ENCODE measurements at places on chromosomes 1 and 21.

DNA sequence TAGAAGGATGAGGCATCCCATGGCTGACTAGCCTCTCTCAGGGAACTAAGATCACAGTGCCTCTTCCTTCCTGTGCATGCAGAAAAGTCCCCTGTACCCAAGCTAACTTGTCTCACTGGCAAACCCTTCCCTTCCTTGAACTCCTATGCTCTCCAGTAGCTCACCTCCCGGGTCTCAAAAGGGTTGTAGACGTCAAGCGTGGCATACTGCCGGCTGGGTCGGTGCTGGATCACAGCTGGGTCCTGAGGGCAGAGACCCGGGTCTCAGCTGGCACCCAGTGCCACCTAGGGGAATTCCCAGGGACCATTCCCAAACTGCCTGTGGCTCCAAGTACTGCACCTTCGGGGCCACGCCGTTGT, 688 bp downstream of the SCAMP3 start:
- no peak for DNase-seq

DNA sequence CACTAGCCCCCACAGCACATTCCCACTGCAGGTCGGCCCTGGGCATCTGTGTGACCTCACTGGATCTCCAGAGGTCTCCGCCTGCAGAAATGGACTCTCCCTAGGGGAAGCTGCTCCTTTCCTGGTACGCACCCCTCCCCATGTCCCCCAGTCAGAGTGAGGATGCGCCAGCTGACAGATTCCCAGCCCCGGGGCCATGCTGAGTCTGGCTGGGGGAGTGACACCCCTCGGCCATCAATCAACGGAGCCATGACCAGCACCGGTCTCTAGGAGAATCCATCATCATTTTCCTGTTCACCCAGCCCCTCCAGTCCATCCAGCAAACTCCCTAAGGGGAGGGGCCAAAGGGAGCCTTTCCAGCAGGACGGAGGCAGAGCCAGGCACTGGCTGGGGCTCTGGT, 68.7 kb upstream of the PAX7 start:
- no peak for DNase-seq

GRCh38 chr1:238340989-238341388, 450.3 kb upstream of the ZP4 start:
- no peak for DNase-seq

DNA sequence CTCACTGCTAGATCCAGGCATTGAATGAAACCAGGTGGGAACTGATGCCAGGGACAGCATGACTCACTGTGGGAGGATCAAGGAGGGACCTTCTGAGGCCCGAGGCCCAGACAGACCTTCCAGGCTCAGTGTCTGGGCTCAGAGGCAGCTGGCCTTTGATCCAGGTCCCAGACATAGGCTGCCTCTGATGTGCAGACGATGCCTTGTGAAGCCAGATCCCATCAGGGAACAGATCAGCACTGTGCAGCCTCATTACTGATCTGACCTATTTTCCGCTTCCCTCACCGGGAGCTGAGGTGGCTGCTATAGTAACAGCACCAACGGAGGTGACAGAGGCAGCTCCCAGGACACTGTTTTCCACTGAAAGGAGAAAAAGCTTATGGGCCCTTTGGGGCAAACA, 399.5 kb downstream of the MATN1 start:
- DNase-seq, result peak; percentile 82

DNA sequence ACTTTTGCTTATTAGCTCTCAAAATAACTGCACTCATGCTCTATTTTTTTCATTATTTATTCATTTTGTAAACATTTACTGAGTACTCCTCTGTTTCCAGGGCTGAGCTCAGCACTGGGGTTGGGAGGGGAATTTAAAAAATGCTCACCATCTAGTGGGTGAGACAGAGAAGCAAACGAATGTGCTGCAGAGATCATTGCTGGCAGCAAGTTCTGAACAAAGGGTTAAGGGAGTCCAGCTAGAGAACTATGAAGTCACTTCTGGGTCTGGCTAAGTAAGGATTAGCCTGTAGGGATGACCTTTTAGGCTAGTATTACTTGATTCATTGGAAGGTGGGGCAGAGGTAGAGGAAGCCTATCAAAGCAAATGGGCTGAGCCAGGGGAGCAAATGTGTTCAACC, 99.1 kb upstream of the ZNF644 start:
- DNase-seq, result no peak

- DNase-seq, result no peak
These were observed 6.4 kb upstream of the TACSTD2 start for GRCh38 chr1:58583496-58583895.

GRCh38 chr1:32681509-32681908, 21.1 kb downstream of the SYNC start:
- no peak for DNase-seq

DNA sequence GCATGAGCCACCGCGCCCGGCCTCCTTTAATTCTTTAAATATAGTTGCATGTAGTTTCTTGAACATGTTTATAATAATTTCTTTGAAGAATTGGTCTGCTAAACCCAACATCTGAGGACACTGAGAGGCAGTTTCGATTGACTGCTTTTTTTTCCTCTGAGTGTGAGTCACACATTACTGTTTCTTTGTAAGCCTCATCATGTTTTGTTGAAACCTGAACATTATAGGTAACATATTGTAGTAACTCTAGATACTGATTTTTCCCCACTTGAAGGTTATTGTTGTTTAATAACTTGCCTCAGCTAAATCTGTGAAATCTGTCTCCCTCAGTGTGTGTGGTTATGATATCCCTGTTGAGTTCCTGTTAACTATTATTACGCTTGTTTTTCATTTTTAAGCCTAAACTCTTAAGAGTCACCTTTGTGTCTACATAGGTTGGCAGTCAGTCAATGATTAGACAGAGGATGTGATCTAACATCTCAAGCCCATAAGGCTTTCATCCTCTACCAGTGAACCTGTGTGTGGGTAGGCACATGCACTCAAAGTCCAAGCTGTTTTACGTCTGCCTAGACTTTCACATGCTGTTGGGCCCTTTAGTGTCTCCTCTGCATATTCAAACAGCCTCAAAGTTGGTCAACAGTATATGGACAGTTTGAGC, 155.5 kb downstream of the KCNH1 start:
- no peak for DNase-seq

- DNase-seq, result no peak
These were observed 14.5 kb upstream of the ERRFI1 start for GRCh38 chr1:8040586-8040985.

DNA sequence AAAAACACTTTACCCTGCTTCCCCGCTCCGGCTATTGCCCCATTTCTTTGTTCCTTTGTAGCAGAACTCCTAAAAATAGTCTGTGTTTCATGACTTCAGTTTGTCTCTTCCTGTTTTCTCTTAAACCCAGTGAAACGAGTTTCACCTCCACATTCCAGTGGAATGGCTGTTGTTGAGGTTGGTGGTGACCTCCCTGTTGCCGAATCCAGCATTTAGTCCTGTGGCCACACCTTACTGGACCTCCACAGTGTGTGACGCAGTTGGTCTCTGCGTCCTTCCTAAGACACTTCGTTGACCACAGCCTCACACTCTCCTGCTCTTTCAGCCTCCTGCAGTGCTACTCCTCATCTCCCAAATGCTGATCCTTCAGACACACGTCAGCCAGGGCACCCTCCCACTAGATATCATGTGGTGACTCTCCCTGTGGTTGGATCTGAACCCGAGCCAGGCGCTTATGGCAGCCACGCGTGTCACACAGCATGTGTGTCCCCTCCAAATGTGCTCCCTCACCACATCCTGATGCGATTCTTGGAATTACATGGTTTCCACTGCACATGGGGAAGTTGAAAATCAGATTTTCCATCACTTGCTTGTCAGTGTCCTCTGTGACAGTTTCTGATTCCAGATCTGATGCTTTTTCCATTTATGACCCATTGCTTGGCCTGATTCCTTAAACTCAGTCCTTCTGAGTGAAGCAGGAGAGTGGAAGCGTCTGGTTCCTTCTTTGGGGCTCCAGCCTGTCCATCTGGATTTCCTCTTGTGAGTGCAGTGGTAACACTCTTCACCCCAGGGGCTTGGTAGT, 99.1 kb upstream of the ARTN start:
- peak; percentile 21 for DNase-seq

- DNase-seq, result no peak
These were observed 256.8 kb downstream of the FAF1 start for GRCh38 chr1:50703240-50703639.

GRCh38 chr1:71488555-71489252, 407.9 kb upstream of the ZRANB2 start:
- no peak for DNase-seq

DNA sequence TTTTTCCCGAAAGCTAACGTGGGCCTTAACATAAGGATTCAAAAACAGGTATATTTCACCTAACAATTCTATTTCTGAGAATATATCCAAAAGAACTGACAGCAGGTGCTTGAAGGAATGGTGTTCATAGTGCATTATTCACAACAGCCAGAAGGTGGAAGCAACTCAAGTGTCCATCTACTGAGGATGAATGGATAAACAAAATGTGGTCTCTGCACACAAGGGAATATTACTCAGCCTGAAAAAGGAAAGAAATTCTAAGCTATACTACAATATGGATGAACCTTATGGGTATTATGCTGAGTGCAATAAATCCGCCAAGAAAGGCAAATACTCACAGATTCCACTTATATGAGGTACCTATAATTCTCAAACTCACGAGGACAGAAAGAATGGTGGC, 6.1 kb upstream of the RIPPLY3 start:
- DNase-seq, result no peak

DNA sequence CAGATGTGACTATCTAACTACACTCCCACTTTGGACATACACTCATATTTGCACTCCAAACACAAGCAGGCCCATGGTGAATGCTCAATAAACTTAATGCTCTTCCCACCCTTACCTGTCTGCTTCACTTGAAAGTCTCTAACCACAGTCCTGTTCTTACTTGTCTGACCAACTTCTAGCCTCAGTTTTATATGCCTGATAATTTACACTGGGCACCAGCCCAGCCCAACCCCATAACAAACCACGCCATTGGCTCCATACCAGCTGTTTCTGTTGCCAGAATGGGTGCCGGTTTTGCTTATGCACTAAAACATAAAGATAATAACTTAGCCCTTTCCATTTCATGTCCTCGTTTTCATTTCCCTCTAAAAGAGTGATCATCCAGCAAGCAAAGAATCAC, 395.4 kb downstream of the NTNG1 start:
- no peak for DNase-seq

- DNase-seq, result no peak
These were observed 112.6 kb upstream of the KCNJ15 start for GRCh38 chr21:38144193-38144592.

- DNase-seq, result no peak
These were observed 74.1 kb upstream of the PLA2G4A start for GRCh38 chr1:186754542-186755145.

- no peak for DNase-seq
These were observed 172.7 kb downstream of the BARHL2 start for GRCh38 chr1:90544356-90544755.

GRCh38 chr1:103144681-103145080, 36.4 kb upstream of the COL11A1 start:
- no peak for DNase-seq

DNA sequence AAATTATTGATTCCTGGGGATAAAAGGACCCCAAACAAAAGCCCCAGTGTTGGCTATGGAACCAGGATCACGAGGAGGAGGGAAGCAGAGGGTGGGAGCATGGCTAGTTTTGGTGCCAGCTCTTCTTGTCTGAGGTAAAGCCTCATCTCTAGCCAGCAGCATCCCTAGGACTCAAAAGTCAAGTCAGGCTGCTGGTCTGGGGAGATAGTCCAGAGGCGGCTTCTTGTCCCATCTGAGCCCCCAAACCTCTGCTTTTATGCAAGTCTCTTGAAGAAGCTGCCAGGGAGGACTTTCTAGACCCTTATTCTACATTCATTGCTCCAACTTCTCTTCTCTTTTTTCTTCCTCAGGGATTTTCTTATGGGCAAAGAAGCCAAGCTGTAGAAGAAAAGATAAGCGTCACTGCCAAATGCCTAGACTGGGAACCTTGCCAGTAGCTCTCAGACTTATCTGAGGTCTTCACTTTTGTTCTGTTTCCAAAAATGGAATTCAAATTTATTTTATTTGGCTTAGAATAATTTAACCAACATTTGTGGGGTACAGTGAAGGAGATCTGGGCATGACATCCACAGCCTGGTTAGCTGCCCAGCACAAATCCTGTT, 6.9 kb upstream of the ANKRD35 start:
- DNase-seq, result peak; percentile 22

- DNase-seq, result no peak
These were observed 87.3 kb downstream of the PCP4 start for GRCh38 chr21:39954570-39954969.

DNA sequence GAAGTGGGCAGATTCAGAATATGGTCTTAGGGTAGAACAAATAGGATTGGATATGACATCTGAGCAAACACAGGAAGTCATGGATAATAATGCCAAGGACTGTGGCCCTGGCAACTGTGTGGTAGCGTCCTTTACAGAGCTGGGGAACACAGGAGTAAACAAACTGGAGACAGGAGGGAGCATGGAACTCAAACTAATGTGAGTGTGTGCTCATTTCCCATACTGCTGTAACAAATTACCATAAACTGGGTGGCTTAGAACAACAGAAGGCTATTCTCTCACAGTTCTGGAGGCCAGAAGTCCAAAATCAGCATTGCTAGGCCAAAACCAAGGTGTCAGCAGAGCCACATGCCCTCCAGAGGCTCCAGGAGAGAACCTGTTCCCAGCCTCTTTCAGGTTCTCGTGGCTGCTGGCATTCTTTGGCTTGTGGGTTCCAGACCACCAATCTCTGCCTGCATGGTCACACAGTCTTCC, 106.4 kb downstream of the TGFBR3 start:
- DNase-seq, result no peak

DNA sequence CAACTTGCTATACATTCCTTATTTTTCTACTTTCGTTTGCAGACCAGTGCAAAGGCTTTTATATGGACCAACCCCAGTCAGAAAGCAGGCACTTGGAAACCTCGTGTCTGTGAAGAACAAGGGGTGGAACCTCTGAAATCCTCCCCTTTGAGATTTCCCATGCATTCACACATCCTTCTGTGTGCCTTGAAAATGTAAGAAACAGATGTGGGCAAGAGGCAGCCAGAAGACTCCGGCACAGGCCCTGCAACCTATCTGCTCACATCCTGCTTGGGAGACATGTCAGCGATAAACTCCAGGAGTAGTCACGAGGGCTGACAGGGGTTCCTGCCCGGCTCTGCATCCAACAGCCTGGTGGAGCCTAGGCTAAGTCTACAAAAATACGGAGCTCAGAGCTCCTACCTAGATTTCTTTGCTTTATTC, 42.5 kb downstream of the ETS2 start:
- DNase-seq, result peak; percentile 21

GRCh38 chr1:203282720-203283542, 22.4 kb upstream of the BTG2 start:
- peak; percentile 89 for DNase-seq

Data from eye (tissue), 1 donor.